NCI-H187 treated with DMSO at 0.1 percent for 48 hours (cell line): ENCODE measurements at places on chromosomes 5 and 9.

GRCh38 chr5:143402553-143403333, 743 bp downstream of the NR3C1 start:
- no peak for DNase-seq

DNA sequence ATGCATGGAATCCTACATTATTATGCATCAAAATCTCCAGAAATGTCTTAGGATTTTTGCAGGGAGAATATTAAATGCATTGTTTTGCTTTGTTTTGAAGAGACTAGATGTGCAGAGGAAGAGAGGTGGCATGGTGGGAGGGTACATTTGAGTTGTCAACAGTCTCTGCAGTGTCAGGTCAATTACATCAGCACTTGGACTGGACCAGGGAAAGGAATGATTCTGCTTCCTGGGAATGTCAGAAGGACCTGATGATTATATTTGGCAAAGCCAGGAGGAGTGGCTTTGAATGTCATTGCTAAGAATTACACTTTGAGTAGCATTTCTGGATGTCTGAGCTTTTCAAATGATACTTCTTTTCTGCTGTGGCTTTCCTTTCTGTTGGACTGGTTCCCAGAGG, 17.5 kb upstream of the TMEFF1 start:
- DNase-seq: no peak

GRCh38 chr5:150270541-150271295, 18.9 kb downstream of the CAMK2A start:
- no peak for DNase-seq

- DNase-seq: no peak
These were observed 1758.8 kb upstream of the WWC1 start for GRCh38 chr5:166532456-166533220.

DNA sequence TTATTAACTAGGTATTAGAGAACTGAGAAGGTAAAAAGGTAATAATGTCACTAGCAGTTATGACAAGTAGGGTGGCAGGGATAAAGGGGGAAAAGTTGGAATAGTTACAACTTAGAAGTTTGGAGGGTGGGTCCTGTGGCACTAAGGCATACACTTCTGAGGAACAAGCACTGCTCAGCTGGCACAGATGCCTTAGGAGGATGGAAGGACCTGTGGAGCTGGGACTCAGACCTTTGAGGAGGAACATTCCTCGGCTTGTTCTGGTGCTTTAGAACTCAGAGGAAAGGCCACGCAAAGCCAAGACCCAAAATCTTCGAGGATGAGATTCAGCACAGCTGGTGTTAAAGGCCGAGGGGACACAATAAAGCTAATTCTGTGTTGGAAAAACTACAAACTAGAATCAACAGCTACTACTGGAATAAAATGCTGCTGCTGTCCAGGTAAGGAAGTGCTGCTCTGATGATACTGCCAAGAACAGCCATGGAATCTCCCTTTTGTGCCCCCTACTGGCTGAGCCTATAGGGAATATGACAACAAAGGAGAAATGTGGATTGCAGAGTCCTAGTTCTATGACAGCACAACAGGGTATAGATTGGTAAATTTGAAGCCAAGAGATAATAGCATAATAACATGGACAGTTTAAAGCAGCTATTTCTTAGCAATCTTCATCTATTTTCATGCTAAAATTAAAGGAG, 126.7 kb downstream of the SLC25A46 start:
- DNase-seq: no peak

DNA sequence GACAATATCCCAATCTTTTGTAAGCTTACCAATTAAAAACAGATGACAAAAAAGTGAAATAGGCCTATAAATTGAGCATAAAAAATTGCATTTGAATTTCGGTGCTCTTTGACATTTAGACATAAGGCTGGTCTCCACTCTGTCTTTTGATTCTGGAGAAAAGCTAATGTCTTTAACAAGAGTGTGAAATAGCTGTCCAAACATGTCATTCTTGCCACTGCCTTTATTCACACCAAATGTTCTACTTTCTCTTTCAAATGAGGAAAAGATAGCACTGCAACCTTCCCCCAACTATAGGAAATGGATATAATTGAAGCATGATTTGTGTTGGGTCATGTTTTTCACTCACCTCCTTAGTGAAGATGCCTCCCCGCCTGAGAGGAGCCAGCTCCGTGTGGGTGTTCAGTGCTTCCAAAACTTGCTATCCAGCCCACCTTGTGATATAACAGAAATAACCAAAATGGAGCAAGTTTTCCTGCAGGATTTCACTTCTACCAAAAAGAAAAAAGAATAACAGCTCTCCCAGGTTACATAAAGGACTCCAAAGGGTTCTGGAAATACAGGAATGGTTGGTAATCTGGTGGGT, 55.2 kb upstream of the STK32A start:
- no peak for DNase-seq

- no peak for DNase-seq
These were observed at the start of gene CYFIP2 for GRCh38 chr5:157265714-157266285. CYFIP2 (plus strand) TSS chr5:157266123; CDS start chr5:157285362, 19,239 bp downstream.

GRCh38 chr9:18544456-18544855, 70.5 kb downstream of the ADAMTSL1 start:
- no peak for DNase-seq

GRCh38 chr5:96609369-96609768, 52.8 kb upstream of the CAST start:
- DNase-seq: no peak

DNA sequence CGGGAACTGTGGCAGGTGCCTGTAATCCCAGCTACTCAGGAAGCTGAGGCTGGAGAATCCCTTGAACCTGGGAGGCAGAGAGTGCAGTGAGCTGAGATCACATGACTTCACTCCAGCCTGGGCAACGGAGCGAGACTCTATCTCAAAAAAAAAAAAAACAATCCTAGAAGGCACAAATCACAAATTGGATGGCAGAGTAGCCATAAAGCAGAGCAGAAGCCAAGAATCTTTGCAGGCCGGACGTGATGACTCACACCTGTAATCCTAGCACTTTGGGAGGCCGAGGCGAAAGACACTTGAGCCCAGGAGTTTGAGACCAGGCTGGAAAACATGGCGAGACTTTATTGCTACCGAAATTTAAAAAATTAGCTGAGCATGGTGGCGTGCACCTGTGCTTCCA, 9.2 kb upstream of the FUBP3 start:
- no peak for DNase-seq

DNA sequence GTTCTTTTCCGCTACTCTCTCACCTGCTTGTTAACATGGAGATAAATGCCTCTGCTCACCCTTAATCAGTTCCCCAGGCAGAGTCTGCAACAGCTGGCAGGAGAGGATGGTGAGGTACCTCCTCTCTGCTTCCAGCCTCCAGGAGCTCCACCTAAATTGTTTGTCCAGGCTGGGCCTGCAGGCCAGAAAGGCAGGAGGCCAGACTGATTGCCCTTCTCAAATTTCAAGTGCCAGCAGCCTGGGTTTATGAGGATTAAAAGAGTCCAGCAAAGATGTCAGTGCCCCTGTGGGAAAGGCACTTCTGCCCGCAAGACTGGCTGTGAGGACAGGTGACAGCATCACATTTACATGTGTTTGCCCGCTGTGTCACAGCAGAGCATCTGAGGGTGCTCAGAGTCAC, 19.8 kb downstream of the CORO2A start:
- DNase-seq: peak; percentile 51

GRCh38 chr5:88845081-88845697, 37.8 kb downstream of the MEF2C start:
- DNase-seq: no peak

- DNase-seq: no peak
These were observed 596 bp downstream of the ENTREP1 start for GRCh38 chr9:69325409-69326212.

- DNase-seq: no peak
These were observed 24.6 kb upstream of the GALNT10 start for GRCh38 chr5:154165886-154166285.

DNA sequence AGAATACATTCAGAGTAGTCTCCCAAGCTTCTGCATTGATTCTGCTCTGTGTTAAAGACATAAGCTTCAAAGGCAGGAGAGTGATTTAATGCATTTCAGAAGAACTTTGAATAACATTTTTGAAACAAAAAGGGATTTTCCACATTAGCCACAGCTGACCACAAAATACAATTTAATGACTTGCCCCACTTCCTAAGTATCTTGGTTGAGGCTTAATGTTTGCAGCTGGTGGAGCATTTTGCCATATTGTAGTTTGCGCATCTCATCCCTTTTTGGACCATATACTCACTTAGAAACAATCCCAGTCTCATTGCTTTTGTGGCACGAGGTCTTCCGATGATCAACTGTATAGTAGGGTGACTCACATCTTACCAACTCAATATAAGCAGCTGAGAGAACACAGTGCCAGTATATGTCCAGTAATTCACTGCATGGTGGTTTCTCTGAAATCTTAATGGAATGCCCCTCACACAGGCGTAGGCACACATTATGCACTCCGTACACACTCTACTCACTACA, 455.8 kb upstream of the PTGER4 start:
- DNase-seq: no peak

DNA sequence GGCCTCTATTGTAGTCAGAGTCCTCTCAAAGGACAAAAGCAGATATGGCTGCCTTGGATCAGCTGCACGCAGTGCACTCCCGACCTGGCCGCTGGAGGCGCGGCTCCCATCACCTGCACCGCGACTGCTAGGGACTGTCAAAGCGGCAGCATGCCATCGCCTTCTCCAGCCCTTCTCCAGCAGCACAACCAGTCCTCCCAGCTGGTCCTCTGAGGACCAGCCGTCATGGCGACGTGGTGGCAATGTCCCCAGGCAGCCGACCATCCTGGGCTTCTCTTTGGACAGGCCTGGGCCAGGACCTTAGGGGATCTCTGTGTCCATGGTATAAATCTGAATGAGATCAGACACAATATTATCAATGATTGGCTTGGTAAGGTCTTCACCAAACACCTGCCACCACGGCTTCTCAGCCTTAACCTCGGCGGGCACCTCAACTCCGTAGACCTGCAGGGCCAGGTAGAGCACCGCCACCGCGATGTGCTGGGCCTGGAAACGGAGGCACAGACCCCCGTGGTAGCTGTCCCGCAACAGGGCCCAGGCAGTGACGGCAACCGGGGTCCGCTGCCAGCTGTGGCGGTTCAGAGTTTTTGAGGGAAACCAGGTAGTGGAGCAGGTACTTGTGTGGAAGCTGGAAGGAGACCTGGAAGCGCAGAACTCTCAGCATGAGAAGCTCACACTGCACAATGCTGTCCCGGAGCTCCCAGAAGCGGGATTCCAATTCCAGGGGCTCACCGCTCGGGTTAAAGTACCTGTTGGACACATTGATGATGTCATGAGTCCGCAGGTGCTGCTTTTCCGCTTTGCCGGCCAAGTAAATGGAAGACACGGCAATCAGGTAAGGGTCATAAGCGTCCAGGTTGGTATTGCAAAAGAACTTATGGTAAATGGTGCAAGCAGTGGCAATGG, 8.5 kb downstream of the DUSP1 start:
- DNase-seq: no peak

GRCh38 chr9:134260801-134261200, 65.5 kb upstream of the RXRA start:
- DNase-seq: no peak

DNA sequence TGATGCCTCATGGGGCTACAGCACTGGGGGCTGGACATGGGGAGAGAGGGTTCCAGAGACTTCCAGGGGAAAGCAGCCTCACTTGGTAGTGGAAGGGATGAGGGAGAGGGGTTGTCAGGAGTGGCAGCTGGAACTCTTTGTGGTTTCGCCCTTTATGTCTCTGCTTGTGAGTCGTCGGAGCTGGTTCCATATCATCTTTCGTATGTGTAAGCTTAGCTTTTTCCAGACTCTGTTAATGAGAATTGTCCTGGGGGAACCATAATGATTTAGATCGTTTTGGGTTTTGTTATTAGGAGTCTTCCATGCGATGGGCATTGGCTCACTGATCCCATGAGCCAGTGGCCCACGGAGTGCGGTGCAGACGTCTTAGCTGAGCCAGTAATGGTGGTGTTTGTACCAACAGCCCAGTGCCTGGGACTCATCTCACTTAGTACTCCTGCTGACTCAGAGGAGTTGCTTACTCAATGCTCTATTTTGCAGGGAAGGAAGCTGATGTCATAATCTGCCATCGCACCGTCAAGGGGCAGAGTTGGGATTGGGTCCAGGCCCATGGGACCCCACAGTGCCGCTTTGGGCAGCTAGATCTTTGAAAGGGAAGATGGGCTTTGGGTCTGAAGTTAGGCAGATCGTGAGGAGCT, 48.5 kb downstream of the NEK6 start:
- DNase-seq: no peak

- DNase-seq: no peak
These were observed 6.6 kb upstream of the ERBIN start for GRCh38 chr5:65919773-65920172.

DNA sequence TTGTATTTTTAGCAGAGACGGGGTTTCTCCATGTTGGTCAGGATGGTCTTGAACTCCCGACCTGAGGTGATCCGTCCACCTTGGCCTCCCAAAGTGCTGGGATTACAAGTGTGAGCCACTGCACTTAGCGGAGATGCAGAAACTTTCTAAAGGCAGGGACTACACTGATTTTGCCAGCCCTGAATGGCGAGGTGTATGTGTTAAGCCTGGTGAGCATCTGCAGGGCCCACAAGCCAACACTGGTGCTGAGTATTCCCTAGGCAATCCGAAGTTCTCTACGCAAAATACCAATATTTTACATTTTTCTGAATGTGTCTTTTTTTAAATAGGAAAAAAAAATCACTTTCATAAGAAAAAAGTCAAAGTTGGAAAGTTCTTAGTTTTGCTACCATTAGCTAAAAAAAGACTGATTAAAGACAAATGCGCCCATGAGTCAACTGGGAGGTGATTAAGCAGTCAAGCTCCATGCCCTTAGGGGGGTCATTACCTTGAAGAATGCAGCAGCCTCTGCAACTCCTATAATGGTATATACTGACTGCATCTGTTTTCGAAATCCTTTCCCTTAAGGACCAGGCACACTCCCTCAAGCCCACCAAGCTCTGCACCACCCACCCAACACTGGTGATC, 502.8 kb downstream of the BNC2 start:
- DNase-seq: no peak

DNA sequence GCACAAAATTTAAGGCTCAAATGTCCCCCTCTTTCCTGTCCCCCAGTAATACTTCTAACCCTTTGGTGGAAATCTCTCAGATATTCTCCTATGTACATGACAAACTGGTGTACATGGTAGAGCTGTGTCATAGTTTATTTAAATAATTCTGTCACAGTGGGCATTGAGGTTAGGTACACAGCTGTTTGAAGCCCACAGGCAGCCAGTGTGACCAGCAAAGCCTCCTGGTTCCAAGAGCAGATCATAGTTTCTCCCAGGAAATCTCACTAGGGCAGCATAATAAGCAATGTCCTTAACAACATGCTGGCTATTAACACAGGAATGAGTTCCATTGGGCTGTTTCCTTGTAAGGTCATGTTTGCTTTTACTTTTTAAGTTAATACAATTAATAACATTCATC, 63.9 kb downstream of the NDST1 start:
- no peak for DNase-seq

DNA sequence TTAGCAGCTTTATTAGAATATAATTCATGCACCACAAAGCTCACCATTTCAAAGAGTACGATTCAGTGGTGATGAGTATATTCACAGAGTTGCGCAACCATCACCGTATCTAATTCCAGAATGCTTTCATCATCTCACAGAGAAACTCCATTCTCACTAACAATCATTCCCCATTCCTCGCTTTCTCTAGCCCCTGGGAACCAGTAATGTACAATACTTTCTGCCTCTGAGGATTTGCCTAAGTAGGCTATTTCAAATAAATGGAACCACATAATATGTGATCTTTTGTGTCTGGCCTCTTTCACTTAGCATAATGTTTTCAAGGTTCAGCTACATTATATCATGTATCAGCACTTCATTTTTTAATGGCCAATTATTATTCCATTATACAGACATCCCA, 145.1 kb upstream of the ADAMTS16 start:
- no peak for DNase-seq

- DNase-seq: no peak
These were observed 75.1 kb upstream of the IER5L start for GRCh38 chr9:129252937-129253802.

- no peak for DNase-seq
These were observed 254.1 kb downstream of the FSTL4 start for GRCh38 chr5:133358271-133358670.
